Caki2 (cell line): ENCODE measurements at places on chromosomes 5 and 9.

- DNase-seq = no peak
These were observed 429.4 kb downstream of the PIK3R1 start for GRCh38 chr5:68644971-68645370.

DNA sequence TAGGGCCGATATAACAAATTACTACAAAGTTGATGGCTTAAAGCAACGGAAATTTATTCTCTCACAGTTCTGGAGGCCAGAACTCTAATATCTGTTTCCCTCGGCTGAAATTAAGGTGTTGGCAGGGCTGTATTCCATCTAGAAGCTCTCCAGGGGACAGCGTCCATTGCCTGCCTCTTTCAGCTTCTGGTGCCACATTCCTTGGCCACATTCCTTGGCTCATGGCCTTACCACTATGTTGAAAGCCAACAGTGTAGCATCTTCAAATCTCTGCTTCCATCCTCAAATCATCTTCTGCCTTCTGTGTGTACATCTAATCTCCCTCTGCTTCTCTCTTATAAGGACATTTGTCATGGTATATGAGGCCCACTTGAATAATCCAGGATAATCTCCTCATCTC lies 17.2 kb downstream of the FGF10 start:
- no peak for DNase-seq

- DNase-seq = no peak
These were observed 84.9 kb downstream of the VAV2 start for GRCh38 chr9:133906932-133907910.

GRCh38 chr9:94745806-94746540 lies 19.5 kb downstream of the AOPEP start:
- no peak for DNase-seq

DNA sequence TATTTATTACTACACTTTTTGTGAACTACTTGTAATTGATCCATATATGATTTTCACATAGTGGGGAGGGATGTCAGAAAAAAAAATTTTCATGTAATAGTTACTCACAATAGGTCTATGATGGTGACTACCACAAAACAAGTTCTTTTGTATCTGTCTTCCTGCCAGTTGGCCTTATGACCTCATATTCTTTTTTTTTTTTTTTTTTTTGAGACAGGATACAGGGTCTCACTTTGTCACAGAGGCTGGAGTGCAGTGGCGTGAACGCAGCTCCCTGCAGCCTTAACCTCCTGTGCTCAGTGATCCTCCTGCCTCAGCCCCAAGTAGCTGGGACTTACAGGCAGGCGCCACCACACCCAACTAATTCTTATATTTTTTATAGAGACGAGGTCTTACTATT lies 10.9 kb downstream of the SEC24A start:
- DNase-seq = no peak

DNA sequence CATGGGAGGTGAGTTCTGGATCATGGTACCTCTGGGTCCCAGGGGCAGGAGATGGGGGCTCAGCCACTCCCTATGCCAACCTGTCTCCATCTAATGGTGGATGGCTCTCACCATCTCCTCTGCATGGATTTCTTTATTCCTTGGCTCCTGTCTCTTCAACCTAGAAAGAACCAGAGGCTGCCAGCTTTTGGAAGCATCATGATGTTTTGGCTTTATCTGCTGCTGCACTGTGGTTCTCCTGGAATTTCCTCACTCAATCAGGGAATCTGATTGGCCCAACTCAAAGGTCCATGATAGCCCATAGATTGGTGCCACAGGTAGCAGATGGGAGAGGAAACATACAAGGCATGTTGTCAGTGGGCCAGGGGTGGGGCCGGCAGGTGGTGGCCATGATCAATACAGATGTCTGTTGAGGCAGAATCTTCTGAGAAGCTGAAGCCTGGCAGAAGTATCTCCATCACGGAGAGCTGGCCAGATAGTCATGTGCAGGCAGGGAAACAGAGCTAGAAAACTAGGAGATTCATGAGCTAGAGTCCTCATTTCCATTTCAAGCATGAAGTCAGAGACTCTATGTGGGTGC lies 158.2 kb downstream of the MACROH2A1 start:
- DNase-seq = no peak

DNA sequence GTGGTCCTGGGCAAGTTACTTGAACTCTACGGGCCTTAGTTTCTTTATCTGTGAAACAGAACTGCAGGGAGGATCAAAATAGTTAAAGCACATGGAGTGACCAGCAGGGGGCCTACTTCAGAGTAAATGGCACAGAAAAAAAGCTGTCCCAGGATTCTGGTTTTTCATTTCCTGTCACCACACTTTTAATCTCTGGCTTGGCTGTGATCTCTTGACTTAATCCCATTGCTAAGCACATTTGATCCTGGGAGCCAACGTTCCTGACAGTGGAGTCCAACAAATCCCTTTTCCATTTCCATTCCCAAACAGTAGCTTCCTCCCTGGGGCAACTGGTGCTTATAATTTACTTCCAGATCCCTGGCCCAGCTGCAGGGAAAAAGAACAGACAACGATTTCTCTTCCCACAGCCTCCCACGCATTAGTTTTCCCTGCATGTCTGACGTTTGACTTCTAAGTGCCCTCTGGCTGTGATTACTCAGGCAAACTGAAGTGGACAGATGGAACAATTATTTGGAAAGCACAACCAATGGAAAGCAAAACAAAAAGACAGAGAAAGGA lies 136.5 kb upstream of the STK32A start:
- DNase-seq = peak; percentile 2
